ENCODE measurements at places on chromosomes 3 and 15.

- no peak for DNase-seq
These were observed 8.6 kb downstream of the PTPRG start for GRCh38 chr3:61569856-61570580.

DNA sequence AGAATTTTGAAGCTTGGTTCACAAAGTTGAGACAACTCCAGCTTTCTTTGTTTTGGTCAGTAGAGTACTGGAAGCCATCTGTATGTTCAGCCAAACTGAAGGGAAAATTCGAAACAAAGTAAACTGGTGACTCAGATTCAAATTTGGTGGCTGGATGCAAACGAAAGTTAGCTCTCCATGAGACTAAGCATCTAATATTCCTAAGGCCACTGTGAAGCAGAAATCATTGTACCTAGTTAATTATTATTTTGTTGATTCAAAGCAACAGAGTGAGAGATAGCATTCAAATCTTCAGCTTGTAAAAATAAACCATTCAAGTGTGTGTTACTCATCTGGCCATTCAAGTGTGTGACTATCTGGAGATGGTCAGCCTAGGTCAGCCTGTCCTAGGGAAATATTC, 42.1 kb downstream of the NR2F2 start:
- no peak for DNase-seq

DNA sequence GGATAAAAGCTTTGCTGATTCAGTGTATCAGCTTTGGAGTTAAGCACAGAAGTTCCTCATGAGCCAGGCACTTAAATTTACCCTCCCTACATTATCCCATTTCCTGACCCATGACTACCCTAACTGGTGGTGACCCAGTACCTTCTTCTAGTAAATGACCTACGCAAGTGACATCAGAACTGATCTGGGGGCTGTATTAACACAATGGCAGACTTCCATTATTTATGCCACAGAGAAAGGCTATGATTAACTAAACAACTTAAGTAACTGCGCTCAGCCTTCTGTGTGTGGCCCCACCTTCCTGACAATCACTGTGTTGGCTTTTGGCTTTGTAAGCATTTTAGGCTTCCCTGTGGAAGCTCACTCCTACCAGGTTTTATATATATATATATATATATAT, 1.9 kb downstream of the MB21D2 start:
- DNase-seq = no peak

DNA sequence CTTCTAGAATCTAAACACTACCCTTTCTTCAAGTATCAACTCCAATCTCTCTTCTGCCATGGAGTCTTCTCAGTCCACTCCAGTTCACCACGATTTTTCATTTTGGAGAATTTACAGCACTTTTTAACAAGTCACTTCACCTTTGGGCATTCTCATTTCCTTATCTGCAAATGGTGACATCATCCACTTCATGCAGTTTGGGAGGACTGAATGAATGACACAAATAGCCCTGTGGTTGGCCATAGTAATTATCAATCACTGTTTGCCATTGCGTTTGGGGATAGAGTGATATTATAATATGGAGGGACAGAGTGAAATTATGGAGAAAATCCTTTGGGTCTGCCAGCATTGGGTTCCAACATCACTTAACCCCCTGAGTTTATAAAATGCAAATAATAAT, 38.0 kb upstream of the TM4SF1 start:
- DNase-seq = no peak
